ENCODE measurements at places on chromosomes 5 and 9.

GRCh38 chr5:65970481-65971367, 44.3 kb downstream of the ERBIN start:
- no peak for DNase-seq

DNA sequence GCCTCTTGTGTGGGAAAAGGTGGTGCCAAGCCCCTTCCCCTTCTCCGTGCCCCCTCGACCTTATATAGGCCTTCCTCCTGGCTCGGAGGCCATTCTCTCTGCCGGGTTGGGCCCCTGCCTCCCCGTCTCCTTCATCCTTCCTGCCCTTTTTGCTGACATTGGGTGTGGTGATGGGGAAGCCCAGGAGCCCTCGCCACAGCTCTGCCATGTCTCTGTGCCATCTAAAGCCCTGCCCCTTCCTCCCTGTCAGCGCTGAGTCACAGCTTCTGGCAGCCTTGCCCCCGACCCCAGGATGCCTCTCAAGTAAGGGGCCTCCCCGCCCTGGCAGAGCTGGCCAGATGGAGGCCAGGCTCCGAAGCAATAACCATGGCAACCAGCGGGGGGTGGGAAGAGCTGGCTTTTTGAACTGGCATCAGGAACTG, 30.4 kb downstream of the JADE2 start:
- no peak for DNase-seq

DNA sequence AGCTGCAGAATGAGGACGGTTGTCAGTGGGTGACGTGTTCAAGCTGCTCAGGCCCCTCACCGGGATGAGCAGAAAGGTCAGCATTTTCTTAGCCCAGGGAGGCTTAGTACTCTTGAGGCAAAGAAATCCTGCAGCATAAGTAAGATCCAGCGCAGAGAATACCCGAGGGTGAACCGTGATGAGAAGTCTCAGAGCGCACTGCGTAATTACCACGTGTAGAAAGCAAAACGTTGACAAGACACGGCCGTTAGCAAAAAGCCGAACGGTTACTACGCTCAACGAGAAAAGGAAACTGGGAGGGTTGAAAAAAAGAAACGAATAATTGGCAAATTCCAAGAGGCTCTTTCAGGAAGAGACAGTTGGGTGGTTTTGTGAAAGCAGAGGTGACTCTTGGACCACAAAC, 104.0 kb downstream of the COL23A1 start:
- DNase-seq, result no peak

GRCh38 chr5:62386824-62387223, 16.9 kb downstream of the DIMT1 start:
- no peak for DNase-seq

- no peak for DNase-seq
These were observed 58.7 kb downstream of the RXRA start for GRCh38 chr9:134384811-134385479.
